HEK293T (cell line): ENCODE measurements at places on chromosomes 12 and 14.

DNA sequence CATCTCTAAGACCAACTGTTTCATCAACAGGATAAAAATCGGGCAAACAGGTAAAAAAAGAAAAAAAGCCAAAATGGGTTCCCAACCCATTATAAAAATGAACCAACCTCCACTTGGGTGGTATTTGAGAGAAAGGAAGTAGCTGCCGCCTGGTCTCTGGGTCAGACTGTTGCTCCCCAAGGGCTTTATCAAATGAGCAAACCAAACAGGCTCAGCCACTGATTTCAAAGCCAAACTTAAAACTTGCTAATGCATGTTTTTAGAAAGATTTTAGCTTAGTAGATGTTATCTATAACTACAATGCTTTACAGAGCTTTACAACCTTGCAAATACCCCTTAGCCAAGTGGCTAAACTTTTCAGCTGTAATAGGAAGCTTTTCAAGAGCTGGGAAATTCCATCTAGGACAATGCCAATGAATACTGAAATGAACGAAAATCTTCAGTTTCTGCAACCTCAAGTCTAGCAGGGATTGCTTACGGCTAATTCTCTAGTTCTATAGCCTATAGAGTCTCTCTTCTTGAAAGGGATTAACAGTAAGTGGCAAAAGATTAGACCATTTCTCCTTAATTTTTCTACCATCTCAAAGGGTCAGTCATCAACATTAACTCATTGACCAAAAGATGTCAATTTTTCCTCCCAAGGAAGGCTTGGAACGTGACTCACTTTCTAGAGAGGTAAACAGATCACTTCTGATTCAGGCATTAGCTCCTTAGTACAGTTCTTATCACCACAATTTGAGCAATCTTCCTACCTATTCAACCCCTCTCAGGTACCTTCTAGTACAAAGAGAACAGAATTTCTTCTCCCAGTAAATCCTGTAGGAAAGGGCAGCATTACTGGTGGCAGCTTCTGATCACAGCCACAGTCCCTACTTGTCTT lies 4.2 kb downstream of the PPM1H start:
- no peak for DNase-seq

DNA sequence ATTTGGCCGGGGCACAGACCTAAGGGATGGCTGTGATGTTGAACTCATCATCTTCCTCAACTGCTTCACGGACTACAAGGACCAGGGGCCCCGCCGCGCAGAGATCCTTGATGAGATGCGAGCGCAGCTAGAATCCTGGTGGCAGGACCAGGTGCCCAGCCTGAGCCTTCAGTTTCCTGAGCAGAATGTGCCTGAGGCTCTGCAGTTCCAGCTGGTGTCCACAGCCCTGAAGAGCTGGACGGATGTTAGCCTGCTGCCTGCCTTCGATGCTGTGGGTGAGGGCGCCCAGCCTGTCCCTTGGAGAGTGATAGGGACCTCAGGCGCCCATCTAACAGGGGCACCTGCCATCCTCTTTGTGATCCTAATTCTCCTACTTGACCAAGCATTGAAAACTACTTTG lies 12.4 kb downstream of the OAS3 start:
- DNase-seq: no peak

DNA sequence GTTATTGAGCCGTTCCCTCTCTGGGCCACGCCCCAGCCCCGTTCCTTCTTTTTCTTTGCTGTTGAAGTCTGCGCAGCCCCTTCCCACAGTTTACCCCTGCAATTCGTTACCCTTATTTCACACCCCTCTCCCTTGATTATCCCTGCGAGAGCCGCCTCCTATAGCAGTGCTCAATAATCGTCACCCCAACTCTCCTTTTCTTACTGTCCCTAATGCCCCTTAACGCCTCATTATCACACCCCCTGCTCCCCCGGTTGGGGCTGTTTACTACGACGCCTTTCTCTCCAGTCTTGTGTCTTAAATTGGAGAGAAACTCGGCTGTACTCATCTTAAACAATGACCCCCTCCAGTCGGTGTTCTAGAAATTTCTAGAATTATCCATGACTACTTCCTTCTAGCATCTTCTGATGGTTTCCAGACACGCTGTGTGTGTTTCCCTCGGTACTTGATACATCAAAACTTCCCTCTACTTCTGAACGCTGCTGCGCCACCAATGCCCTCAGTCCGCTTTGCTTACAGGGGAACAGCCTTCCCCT lies 713 bp upstream of the FBXL14 start:
- DNase-seq: no peak

DNA sequence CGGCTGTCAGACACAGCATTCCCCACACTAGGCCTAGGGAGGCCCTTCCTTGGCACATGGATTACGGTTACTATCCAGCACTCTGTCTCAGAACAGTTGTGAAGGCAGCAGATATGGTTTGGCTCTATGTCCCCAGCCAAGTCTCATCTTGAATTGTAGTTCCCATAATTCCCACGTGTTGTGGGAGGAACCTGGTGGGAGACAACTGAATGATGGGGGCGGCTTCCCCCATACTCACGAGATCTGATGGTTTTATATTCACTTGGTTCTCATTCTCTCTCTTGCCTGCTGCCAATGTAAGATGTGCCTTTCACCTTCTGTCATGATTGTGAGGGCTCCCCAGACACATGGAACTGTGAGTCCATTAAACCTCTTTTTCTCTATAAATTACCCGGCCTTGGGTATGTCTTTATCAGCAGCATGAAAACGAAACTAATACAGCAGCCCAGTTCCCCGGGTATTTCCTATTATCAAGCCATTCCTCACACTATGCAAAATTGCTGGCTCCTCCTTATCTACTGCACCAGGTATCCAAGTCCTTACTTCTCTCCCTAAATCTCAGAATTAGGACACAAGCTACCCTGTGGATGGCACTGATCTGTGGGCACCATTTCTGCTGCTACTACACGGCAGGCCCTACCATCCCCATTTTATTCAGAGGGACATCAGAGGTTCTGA lies 33.3 kb downstream of the NT5DC3 start:
- no peak for DNase-seq

DNA sequence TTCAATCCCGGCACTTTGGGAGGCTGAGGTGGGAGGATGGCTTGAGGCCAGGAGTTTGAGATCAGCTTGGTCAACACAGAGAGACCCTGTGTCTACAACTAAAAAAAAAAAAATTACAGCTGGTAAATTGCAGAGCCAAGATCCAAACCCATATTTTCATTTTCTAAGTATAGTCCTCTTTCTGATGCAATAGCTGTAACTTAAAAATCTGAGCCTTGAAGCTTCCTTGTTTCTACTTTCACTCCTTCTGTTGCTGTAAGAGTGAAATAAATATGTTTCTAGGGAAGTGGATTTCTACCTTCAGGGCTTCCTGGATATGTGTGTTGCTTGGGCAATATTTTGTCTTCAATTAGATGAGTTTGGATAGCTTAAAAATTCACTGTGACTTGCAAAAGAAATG lies 42.0 kb upstream of the PRICKLE1 start:
- no peak for DNase-seq

- DNase-seq: peak; percentile 75
Observed at GRCh38 chr14:21039585-21040369, 2.4 kb upstream of the RNASE7 start.

DNA sequence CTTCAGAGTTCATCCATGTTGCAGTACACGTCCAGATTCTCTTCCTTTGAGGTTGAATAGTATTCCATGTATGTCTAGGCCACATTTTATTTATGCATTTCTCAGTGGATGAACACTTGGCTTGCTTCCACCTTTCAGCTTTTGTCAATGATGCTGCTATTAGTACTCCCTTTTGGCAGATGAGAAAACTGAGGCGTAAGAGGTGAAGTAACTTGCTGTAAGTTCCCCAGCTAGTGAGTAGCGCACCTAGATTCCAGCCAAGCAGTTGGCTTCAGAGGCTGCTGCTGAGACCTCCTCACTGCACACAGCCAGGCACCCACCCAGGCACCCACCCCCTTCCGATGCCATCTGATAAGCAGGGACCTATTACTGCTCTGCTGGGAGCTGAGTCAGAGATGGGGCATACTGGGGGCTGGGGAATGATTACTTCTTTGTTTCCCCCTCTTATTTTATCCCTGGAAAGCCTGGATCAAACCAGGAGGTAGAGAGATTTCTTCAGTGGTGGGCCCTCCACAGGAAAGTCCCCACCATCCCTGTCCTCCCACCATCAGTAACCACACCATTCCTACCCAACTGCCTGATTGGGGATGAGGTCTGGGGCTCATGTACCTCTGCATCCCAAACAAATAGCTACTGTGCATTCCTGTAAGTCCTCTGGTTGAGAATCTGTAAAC lies 234.6 kb downstream of the PCNX1 start:
- DNase-seq: no peak

GRCh38 chr12:94277426-94278000 lies 129.1 kb downstream of the PLXNC1 start:
- no peak for DNase-seq

- DNase-seq: no peak
Observed at GRCh38 chr12:52452101-52452500, at the start of gene KRT6B. KRT6B (minus strand) TSS chr12:52452146; CDS start chr12:52452078, 68 bp downstream.

- no peak for DNase-seq
Observed at GRCh38 chr12:52212701-52213563, 20.1 kb upstream of the KRT7 start.

DNA sequence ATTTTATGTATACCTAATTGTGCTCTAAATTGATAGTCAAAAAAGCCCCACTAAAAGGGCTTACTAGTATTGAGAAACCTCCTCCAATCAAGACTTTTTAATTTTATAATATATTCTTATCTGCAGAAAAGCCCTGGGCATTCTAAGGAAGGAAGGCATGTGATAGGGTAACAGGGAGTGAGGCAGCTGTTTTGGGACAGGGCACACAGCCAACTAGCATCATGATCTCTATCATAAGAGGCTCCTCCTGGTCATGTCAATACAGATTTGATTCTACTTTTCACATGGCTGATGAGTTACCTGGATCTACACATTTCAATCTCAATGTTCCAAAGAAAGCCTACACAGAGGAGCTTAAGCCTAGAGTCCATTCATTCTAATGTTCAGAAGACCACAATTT lies 9.1 kb downstream of the ADAM20 start:
- no peak for DNase-seq

DNA sequence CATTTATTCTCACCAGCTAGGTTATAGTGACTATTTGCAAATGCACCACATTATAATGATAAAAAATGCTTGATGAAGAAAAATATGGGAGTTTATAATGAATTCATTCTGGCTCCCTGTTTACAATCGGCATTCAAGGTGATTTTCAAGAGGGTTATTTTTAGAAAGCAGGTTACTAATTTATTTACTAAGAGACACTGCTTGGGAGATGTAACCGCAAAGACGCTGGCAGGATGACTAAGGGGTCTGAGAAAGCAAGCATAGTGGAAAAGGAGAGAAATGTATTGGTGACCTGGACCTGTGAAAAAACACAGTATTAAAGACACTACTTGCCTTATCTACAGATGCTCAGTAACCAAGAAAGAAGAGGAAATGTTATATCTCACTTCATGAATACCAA lies 13.3 kb upstream of the PITPNM2 start:
- no peak for DNase-seq

- no peak for DNase-seq
Observed at GRCh38 chr12:65496617-65497016, 218.1 kb downstream of the MSRB3 start.

- DNase-seq: no peak
Observed at GRCh38 chr14:96629558-96630222, 127.5 kb downstream of the PAPOLA start.

- DNase-seq: no peak
Observed at GRCh38 chr12:58349161-58349560, 407.8 kb downstream of the ATP23 start.
